Activated T-helper 1 cell treated with Interleukin-2 at 50 U/mL for 16 hours (primary cell): ENCODE measurements at places on chromosomes 3 and 15.

DNA sequence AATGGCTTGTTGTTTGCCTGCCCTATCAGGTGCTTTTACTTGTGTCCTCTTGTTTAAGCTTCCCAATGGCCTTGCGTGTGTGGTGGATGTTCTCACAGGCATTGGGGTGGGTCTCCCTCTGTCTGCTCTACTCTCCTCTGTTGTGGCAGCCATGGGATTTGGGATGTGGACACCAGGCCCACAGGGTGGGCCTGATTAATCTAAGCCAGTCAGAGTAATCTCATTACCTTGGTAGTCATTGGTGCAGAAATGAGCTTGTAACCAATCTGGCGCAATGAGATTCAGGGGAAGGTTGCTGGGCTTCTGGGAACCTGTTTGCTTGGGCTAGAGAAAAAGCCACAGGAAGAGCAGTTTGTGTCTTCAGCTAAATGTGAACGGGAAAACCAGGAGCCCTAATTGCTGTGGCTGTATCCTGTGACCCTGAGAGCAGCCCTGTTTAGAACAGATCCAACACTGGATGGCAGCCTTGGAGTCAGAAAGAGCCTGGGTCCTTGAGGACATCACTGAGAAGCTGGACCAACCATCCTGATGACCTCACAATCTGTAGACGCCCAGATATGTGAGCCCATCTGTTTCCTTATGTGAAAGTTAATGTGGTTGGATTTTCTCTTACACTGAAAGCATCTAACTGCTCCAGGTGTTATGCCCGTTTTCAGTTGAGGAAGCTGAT is 157.3 kb upstream of the UBE2E1 start:
- no peak for DNase-seq

DNA sequence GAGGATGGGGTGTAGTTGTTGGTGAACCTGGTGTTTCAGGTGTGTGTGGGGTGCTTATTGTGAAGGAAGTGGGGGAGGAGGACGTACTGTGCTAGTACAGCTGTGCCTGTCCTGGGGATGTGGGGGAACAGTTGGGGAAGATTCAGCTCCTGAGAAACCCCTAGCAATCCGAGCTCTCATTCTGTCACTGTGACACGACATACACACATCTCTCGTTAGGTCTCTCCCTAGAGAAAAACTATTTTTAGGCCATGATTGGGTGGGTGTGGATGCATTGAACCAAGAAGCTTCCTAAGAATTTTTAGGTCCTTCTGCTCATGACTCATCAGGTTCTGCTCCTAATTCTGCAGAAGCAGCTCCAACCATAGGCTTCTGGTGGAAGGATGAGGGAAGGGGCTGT is 54.3 kb downstream of the SLC30A4 start:
- no peak for DNase-seq

DNA sequence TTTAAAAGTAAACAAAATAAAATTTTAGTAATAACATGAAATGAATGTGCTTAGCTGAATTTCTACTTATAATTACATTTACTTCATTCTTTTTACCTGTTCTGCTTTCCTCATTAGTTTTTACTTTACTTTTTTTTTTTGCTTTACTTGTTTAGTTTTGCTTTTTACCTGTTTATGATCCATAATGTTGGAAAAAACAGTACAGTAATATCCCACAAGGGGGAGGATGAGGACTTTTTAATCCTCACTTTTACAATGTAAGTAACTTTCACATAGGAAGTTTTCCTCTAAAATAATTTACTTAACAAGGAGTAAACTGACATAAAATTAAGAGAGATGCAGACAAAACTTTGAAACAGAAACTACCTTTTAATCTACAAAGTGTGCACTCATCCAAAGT is 268.7 kb downstream of the TBC1D5 start:
- DNase-seq, result no peak

DNA sequence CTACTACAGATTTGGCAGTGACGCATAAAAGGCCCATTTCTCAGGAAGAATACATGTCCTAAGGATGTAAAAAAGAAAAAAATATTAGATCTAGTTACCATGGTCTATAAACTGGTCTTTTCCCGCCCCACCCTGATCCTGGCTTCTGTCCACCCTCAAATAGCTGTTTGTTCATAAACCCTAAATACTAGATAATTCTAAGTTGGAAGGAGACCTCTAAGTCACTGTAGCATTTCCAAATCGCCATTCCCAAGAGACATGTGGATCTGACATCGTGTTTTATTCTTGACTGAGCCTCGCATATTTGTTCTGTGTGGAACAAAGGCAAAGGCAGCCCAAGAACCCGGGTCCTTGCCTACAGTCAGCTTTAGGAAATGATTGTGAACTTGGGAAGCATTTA is 49.0 kb downstream of the LMCD1 start:
- DNase-seq, result no peak

DNA sequence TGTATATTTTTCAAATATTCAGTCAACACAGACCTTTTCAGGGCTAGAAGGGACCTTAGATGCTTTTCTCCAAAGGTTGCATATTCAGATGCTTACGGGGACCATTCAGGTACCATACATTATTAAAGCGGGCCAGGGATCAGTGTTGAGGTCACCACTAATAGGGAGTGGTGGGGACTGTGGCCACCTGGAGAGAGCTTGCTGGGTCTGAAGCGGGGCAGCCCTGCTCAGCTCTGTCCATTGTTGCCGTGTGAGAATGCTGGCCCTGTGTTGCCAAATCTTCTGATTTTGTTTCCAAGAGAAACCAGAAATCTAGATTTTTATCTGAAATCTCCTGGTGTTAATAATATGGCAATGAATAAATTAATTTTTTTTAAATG is 23.7 kb downstream of the ABHD2 start:
- no peak for DNase-seq

DNA sequence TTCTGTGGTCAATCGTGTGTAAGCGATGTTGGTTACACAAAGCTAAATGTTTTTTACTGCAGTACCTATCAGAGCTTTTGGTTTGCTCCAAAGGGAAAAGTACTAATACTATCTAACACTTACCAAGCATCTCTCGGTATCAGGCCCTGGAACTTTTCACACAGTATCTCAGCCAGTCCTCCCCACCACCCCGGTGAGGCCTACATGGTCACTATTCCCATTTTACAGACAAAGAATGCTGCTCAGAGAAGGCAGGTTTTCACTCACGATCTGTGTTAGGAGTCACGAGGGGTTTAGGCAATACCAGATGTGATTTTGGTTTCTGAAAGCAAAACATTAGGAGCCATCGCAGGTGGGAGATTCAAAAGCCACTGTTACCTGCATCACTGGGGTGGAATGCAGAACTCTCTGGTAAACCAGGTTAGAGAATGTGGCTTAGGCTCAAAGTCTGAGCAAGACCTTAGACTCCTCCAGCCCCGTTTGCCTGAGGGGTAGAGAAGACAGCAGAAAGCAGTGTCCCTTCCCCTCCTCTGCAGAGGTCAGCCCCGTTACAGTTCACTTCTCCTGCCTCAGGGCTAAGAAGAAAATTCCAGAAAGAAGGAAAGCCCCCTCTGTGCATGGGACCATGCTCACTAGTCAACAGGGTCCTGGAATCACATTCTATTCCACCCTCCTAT is 57.2 kb downstream of the XXYLT1 start:
- DNase-seq, result no peak

DNA sequence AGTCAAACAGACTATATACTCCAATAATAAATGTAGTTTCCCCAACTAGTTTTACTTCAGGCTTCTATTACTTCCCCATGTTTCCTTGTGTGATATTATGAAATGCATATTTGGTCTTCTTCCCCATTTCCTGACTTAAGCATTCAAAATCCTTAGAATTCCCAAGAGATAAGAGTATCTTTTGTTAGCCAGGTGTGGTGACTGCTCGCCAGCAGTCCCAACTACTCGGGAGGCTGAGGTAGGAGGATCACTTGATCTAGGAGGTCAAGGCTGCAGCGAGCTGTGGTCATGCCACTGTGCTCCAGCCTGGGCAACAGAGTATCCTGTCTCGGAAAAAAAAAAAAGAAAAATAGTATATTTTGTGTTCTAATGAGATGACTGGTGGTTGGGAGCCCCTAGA is 72.7 kb upstream of the UBE2E2 start:
- DNase-seq, result no peak

DNA sequence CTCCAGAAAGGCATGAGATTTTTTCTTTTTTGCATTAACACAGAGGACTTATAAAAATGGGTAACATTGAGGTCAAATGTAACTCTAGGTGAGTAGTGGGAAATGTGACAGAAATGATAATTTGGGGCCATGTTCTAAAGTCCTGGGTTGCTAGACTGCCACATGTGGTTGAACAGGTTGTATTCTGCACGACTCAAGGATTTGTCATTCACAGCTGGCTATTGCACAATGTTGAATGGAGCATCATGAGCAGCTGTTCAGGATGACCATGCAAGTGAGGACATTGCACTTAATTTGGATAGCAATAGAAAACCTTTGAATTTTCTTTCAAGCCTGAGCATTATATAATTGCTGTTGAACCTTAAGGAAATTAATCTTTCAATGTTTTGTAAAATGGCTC is 396.6 kb downstream of the NAALADL2 start:
- no peak for DNase-seq

DNA sequence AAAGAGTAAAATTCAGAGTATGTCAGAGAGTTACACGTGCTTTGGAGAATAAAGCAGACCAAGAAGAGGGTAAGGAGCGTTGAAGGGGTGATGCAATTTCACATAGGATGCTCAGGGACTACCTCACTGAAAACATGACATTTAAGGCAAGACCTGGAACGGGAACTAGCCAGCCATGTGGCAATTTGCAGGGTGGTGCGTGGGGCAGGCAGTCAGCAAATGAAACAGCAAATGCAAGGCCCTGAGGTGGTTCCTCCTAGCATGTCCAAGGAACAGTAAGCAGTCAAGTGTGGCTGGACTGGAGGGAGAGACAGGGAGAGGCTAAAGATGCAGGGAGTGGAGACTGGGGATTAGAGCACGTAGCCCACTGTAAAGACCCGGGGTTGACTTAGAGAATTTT is 146.1 kb upstream of the LPP start:
- DNase-seq, result no peak

DNA sequence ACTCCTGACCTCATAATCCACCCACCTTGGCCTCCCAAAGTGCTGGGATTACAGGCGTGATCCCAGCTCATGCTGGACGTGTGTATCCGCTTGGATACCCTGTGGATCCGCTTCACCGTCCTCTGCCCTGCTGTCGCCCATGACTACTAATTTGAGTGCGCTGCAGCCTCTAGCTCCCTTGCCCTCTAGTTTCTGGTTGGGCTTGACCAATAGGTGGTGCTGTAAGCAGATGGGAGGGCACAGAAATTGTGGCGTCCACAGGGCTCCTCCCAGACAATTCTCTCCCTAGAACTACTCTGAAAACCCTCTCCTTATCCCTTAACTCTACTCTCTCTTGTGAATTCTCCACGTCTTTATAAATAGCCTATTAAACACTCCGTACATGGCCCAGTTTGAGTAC is 36.2 kb downstream of the ZPLD1 start:
- DNase-seq, result no peak

GRCh38 chr15:74274470-74275038 is 38.4 kb downstream of the CCDC33 start:
- DNase-seq, result no peak

- no peak for DNase-seq
Observed at GRCh38 chr3:15795651-15796308, 2.0 kb downstream of the ANKRD28 start.

- DNase-seq, result peak; percentile 72
Observed at GRCh38 chr3:4821975-4822374, 157.3 kb upstream of the BHLHE40 start.

GRCh38 chr15:67745073-67746006 is 80.0 kb upstream of the SKOR1 start:
- DNase-seq, result no peak

DNA sequence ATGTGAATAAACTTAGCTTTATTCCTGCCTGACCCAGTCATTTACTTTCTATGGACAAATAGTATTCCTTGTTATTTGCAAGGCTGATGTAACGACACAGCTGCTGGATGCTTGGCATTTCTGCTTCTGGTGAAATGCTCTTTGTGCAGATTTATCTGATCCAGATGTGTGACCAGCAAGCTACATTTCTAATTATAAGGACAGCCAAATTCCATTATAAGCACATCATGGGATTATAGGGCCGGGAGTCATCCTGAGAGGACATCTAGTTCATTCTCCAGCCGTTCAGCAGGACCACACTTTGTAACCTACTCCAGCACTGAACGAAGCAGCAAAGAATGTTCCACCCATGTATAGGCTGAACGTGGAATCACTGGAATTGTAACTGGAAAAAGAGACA is 42.9 kb downstream of the FNDC3B start:
- DNase-seq, result no peak

GRCh38 chr3:124398594-124398993 is 331.7 kb upstream of the UMPS start:
- DNase-seq, result no peak

GRCh38 chr3:195717416-195717815 is 3.4 kb upstream of the MUC20 start:
- no peak for DNase-seq

DNA sequence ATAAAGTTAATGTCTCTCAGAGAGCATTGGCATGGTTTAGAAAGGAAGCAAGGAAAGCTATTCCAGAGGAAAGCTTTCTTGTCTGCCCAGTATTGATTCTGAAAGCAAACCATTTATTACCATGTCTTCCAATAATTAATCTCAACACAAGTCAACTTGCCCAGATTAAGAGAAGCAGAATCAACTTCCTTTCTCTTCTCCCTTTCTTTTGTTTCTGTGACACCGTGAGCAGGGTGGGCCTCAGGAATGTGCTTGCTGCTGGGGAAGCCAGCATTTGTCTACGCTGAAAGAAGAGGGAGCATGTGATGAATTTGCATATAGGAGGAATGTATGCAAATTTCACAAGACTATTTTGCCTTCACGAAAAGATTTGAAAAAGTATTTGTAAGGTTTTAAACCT is 368.6 kb upstream of the ROPN1 start:
- no peak for DNase-seq

DNA sequence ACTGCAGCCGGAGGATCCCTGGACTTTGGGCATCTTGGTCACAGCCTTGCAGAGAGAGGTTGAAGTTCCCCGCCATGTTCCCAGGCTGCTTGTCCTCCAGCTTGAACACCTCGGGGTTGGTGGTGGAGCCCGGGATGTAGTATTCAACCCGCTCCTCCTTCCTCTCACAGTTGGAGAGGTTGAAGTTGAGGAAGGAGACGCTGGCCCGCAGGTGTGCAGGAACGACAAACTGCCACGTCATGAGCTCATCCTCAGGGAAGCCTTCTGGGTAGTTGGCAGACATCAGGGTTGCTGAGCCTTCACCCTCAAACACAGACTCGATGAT is 35.7 kb downstream of the CDCP1 start:
- no peak for DNase-seq

DNA sequence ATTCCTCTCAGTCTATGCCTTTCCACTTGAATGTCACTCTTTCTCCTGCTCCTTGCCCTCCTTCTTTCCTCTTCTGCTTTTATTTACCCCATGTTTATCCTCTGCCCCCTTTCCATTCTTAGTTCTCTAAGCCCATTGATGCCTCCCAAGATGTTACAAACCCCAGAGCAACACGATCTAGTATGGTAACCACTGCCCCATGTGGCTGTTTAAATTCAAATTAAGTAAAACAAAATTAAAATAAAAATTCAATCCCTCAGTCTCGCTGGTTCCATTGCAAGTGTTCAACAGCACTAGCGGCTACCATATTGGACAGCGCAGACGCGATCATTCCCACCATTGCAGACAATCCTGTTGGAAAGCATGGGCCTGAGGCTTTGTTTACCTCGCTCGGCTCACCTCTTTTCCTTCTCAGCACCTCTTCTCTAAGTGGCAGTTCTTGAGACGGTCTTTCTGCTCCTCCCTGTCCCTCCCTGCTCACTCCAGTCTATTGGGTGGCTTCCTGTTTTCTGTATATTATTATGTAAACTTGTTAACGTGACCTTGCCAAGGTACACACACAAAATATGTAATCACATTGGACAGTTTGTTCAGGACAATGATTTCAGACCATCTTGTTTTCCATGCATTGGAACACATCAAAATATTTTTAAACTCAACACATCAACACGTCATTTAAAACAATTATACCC is 21.8 kb upstream of the CA12 start:
- DNase-seq, result no peak
